ENCODE measurements at places on chromosomes 13 and 19.

GRCh38 chr19:33241530-33242101 lies 16.0 kb upstream of the SLC7A10 start:
- no peak for DNase-seq

- DNase-seq, result no peak
Observed at GRCh38 chr19:3693025-3693925, 7.0 kb downstream of the PIP5K1C start.

DNA sequence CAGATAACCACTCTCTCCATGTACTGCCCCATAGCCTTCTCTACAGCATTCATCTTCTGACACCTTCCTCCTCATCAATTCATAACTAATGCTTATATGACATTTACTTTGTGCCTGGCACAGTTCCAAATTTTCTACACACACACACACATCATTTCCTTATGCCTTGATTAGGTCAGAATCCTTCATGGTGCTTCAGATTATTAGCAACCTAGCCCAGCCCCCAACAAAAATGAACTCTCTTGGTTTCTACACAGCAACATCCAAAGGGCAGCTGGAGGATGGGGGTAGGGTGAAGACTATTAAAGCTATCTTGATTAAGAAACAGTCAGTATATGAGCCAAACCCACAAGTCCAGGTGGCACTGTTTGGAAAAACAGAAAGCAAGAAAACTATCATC lies 3.7 kb downstream of the RUBCNL start:
- DNase-seq, result no peak

DNA sequence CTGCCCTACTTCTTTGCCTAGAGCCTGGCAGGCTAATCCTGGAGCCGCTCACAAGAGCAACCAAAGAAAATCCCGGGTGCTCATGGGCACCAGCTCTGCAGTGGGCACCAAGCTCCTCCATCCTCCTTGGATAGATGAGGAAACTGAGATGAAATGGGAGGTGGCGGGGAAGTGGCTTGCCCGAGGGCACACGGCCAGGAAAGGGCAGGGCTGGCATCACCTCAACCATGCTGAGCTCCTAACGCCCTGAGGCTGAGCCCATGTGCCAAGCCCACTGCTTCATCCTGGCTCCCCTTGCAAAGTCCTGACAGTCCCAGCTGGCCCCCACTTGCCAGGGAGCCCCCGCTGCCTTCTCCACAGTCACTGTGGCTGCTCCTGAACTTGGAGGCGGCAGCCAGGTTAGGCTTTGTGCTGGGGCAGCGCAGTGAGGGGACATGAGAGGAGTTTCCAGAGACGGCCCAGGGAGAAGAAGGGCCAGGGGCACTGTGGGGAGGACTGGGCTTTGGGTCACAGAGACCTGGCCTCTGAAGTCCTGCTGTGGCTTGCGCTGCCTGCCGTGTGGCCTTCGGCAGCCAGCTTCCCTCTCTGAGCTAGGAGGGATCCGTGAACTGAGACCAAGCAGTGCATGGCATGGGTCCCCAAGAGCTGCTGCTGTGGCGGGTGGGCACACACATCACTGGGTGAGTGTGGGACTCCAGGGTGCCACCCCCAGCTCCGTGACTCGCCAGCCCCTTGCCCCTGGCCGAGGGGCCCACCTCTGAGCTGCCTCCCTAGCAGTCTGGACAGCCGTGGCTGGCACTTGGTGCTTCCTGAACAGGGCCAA lies 17.5 kb downstream of the TMED1 start:
- no peak for DNase-seq

GRCh38 chr13:34320084-34320483 lies 502.1 kb downstream of the RFC3 start:
- no peak for DNase-seq

GRCh38 chr19:30444253-30444671 lies 72.1 kb downstream of the ZNF536 start:
- no peak for DNase-seq

GRCh38 chr19:32532233-32532632 lies 48.8 kb upstream of the PDCD5 start:
- no peak for DNase-seq

DNA sequence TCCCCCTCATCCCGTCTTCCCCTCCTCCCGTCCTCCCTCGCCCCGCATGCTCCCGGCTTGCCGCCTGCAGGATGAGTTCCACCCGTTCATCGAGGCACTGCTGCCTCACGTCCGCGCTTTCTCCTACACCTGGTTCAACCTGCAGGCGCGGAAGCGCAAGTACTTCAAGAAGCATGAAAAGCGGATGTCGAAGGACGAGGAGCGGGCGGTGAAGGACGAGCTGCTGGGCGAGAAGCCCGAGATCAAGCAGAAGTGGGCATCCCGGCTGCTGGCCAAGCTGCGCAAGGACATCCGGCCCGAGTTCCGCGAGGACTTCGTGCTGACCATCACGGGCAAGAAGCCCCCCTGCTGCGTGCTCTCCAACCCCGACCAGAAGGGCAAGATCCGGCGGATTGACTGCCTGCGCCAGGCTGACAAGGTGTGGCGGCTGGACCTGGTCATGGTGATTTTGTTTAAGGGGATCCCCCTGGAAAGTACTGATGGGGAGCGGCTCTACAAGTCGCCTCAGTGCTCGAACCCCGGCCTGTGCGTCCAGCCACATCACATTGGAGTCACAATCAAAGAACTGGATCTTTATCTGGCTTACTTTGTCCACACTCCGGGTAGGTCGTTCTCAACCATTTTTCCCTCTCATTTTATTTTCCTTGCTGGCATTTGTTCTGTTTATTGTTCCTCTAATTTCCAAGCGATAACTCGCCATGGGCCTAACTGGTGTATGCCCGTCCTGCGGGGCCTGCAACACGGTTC lies 29.8 kb downstream of the NFIX start:
- DNase-seq, result no peak

- no peak for DNase-seq
Observed at GRCh38 chr19:41882568-41883462, at the start of gene ARHGEF1. ARHGEF1 (plus strand) TSS chr19:41883184; CDS start chr19:41888083, 4,899 bp downstream.

- DNase-seq, result no peak
Observed at GRCh38 chr13:109154146-109154545, 524.7 kb downstream of the MYO16 start.

DNA sequence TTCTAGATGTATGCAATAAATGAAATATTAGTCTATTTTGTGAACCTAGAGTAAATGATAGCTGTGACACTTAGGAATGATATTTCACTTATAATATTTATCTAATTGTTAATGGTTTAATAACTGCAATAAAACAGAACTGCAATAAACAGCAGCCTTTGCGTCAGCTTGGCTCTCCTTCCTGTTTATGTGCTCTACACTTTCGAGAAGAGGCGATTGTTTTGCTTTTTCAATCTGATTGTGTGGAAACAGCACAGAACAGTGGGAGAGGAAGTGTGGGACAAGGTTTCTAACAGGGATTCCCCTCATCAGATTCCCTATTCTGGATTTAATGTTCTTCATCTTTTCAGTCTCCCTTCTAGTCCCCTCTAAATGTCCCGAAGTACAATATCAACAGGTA lies 17.3 kb upstream of the TRPC4 start:
- peak; percentile 34 for DNase-seq
